ENCODE measurements at places on chromosomes 6 and 20. TPM values are rescaled to one million over a fixed set of nuclear protein-coding genes. Genes with fewer than 3 reads are reported as not detected.

The SIRPD gene
- total RNA-seq = 0.39 TPM

The CUL9 gene
- total RNA-seq = 18.8 TPM

The PEX3 gene
- total RNA-seq = 21.4 TPM

The FERMT1 gene
- total RNA-seq = 8.2 TPM

The RAMACL gene
- 2.7 TPM for total RNA-seq

The WFDC10B gene
- total RNA-seq = not detected

The TULP1 gene
- 0.39 TPM for total RNA-seq

The SRMS gene
- 1.1 TPM for total RNA-seq

The TSHZ2 gene
- total RNA-seq = 10.1 TPM

The SLC22A16 gene
- total RNA-seq = 2.0 TPM

The PKHD1 gene
- 1.3 TPM for total RNA-seq

The RAET1L gene
- 2.8 TPM for total RNA-seq

The MOG gene
- not detected for total RNA-seq

The IYD gene
- under 0.01 TPM for total RNA-seq

The FRK gene
- total RNA-seq = 3.6 TPM

The ATP6V1G2 gene
- total RNA-seq = 1.4 TPM

The UNC5CL gene
- 0.30 TPM for total RNA-seq

The EBF4 gene
- total RNA-seq = 2.5 TPM

Data from skin of body (tissue), 3 donors.